Pancreas (tissue), 10 donors: ENCODE measurements at places on chromosomes 2 and 18. TPM values are rescaled to one million over a fixed set of nuclear protein-coding genes. Genes with fewer than 3 reads are reported as not detected.

DNA sequence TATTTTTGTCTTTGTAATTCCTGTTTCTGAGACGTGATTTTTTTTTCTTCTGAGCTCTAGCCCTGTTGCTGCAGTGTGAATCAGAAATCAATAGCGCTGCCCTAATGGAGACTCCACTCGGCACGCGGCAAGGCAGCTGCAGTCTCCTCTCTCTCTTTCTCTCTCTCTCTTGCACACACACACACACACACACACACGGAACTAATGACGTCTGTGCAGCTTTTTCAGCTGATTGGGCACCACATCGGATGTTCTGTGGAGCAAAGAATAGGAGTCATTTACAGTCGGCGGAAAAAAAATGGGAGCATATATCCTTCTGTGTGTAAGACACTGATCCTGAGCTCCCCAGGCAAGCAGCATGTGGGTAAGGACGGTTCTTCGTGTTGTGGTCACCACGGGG lies 2.0 kb upstream of the MYT1L start:
- DNase-seq = no peak

DNA sequence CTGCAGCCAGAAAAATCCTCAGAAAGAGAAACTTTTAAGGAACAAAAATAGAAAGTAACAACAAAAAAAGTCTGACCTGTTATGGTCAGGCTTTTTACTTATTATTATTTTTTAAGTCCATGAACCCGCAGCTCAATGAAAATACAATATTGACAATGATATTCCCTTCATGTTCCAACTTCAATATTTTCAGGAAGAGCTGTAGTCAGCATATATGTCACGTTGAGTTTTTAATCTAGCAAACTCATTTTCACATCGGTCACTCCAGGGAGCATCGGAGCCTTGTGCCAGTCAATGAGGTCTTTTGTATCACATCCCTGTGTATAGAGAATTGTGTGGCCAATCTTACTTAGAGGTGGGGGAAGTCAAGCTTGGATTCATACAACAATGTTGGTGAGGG lies 568.4 kb upstream of the GCFC2 start:
- no peak for DNase-seq

DNA sequence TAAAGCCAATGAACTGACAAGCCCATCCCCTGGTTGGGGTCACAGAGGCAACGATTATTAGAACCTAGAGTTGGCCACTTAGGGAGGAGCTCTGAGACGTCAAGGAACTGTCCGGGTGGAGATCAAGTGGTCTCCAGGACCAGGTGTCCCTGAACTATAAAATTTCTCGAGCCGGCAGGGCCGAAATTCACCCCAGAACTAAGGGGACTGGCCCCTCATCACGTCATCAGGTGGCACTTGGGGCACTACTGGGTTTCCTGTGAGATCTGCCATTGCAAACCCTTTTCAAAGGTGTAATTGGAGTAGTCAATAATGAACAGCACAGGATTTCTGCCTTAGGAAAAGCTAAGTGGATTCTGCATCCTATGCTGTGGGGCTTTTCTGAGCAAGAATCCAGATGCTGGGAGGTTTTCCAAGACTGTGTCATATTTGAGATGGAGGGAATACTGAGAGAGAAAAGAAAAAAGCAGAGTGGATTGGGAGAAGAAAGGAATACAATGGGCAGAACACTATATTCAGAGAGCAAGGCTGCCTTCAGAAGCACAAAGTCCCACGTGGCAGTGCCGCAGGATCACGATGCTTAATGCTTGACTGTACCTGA lies 113.6 kb downstream of the ALPK2 start:
- no peak for DNase-seq

DNA sequence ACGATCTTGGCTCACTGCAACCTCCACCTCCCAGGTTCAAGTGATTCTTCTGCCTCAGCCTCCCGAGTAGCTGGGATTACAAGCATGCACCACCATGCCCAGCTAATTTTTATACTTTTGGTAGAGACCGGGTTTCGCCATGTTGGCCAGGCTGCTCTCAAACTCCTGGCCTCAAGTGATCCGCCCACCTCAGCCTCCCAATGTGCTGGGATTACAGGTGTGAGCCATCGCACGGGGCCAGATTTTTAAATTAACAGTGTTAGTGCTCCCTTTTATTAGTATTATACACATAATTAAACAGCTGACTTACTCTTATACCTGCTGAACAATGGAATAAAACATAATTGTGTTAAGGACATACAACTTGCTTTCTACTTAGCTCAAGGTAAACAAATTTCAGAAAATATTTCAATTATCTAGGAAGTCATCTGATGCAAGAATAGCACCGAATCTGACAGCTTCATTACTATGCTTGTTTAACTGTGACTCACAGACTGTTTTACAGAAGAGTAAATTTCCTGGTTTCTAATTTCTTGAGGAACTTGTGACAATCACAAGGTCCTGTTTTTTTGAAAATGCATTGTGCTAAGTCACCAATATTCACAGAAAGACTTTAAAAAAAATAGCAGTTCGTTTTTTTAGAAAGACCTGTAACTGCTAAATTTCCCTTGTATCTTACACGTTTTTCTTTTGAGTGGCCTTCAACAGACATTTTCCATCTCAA lies 51.2 kb downstream of the SPIRE1 start:
- no peak for DNase-seq

Gene DYNAP
- total RNA-seq = not detected

Gene EGR4
- total RNA-seq = 0.09 TPM

Gene CKAP2L
- 0.19 TPM for total RNA-seq

Gene UGT1A9
- not detected for total RNA-seq
